ENCODE measurements at places on chromosomes 3 and 15.

- DNase-seq = no peak
Measured at GRCh38 chr15:72288796-72289596, 16.6 kb upstream of the PARP6 start.

DNA sequence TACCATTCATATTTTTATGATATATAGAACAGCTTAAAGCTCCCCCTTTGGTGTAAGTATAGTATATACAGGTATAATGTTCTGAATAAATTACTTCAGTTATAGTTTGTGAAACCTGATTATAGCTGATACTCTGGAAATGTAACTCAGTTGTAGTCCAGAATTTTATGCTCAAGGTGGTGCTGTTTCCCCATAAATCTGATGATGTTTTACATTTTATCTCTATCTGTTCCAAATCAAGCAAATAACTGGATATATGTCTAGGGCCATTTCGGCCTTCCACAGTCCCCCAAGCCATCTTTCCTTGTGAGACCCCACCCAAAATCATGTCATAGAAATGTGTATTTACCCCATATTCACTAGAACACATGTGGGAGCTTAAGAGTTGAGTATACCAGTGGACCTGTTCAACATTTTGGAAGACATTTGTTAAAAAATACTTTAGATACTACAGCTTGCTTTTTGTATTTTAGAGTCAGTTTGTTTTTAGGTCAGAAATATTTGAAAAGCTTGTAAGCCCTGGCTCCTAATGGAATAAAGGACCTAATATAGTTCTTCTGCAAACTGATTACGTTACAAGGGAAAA, 107.1 kb downstream of the ATG7 start:
- peak; percentile 35 for DNase-seq

GRCh38 chr15:68199340-68199739, 5.8 kb downstream of the CALML4 start:
- no peak for DNase-seq

DNA sequence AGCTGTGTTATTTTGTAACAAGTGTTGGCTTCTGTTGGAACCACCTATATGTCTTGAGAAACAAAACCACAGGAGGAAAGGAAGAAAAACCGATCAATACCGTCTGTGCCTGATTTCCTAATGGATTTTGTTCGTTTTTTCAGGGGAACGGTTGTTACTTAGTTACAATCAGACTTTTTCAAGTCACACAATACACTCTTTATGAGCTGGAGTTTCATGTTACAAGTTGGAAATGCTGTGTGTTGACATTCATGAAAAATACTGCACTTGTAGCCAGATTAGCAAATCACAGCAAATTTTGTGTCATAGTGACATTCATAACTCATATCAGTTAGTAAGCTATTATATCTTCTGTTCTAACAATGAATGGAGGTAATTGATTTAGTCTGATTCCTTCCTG, 78.9 kb downstream of the SLTM start:
- no peak for DNase-seq

- no peak for DNase-seq
Measured at GRCh38 chr15:80629355-80629754, 65.8 kb upstream of the ABHD17C start.

DNA sequence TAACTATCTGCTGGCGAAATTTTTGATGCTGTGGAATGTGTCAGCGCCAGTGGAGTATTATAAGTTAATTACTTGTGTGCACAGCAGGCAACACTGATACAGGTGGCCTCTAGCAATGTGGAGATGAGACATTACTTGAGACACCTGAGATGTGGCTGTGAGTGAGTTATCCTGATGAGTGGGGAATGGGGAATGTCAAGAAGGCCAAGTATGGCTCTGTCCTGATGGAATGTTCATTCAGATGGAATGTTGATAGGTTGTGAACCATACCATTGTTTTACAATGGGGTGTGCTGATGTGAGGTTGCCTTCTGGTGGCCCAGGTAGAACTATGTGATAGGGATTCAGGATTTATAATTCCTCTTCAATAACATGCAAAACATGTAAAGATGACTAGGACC, 404.8 kb downstream of the PTPRG start:
- DNase-seq = no peak

DNA sequence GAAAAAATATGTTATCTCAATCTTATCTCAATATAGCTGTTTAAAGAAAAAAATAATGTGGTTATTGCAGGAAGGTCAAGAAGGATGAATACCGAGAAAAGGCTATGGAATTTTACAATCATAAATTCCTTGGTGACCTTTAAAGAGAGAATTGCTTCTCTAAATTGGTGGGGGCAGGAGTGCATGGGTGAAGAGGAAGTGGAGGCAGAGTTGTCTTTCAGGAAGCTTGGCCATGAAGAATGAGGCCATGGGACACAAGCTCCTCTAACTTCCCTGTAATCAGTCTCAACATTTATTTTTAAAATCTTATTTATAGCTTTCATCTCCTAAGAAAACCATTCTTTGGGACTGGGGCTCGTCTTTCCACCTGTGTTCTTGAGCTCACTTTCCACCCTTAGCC, 22.4 kb upstream of the ALDH1A2 start:
- no peak for DNase-seq

GRCh38 chr3:125916376-125916978, 52.5 kb upstream of the ROPN1B start:
- peak; percentile 73 for DNase-seq

DNA sequence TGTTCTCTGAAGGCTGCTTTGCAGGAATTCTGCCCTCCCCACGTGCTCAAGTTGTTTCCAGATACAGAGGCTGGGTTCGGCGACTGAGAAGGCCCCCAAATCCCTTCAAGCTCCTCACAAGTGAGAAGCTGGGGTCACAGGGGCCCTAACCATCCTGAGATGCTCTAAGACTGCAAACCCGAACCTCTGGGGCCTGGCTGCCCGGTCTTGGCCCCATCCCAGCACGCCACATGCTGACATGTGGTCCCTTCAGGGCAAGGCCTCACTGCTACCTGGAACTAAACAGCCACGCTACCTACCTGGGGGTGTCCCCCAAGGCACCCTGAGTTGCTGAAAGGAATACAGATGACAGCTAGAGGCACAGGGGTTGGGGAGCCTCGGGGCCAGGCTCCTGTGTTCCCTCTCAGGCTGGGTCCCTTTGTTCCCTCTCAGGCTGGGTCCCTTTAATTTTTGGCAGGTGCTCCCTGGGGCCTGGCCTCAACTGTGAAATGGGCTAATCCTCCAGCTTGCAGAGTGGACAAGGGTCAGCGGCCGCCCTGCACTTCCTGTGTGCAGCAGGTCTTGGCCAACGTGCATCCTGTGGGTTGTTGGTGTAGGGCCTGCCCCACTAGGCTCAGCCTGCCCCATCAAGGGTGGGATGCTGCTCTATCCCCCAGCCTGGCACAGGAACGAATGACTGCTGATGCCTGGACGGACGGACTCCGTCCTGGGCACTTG, 32.5 kb downstream of the KLHL25 start:
- DNase-seq = no peak

GRCh38 chr3:147509448-147509847, 100.3 kb downstream of the ZIC1 start:
- no peak for DNase-seq

DNA sequence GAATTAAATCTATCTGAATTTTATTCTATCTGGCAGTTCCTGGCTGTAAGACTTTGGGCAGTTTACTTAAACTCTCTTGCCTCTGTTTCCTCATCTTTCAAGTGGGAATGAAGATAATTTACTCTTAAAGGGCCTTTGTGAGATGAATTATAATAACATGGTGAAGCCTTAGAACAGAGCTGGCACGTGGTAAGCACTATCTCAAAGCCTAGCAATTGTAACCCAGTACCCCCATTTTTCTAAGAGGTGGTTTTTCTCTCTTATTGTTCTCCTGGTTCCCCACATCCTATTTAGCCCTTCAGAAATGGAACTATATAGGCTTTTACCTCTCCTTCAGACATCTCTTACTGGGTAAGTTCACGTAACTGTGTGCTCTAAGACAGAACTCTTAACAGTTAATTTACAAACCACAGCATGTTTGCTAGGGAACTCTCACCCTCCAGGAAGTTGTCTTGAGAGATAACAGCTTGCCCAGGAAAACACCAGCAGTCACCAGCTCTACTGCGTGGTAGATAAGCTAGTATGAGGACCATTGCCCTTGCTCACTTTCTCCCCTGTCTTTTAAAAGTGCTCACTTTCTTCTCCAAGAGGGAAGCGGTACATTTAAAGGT, 12.3 kb upstream of the CRBN start:
- DNase-seq = no peak

GRCh38 chr3:14481018-14481645, 59.0 kb downstream of the GRIP2 start:
- no peak for DNase-seq

DNA sequence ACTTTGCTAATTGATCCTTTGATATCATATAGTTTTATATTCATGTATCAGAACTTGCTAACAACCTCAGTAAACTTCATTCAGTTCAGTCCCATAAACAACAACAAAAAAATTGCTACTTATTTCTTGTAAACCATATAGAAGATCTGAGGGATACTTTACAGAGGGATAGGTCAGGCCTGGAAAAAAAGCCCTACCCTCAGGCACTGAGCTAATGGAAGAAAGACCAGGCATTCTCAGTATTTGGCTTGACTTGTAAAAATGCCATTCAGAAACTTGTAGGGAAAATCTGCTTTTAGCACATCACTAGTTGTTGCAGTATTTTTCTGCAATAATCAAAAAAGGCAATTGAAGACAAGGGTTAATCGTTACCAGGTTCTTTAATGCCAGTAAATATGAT, 33.1 kb downstream of the ARMC8 start:
- DNase-seq = no peak

DNA sequence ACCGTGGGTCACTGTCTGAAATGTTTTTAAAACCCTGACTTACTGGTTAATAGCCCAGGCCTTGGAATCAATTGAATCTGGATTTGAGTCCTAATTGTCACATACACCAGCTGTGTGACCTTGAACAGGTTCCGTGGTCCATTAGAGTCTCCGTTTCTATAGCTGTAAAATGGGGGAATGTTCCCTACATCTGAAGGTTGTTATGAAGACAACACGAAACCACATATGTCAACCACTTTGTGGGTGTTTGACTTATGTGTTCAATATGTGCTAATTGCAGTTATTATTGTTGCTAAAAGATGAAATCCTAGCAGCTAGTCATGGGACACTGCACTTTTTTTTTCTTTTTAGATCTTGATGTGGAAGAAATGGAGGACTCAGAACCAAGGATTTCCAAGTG, 35.3 kb downstream of the ZBTB38 start:
- DNase-seq = no peak

- no peak for DNase-seq
Measured at GRCh38 chr3:176692199-176692965, 504.9 kb downstream of the TBL1XR1 start.

DNA sequence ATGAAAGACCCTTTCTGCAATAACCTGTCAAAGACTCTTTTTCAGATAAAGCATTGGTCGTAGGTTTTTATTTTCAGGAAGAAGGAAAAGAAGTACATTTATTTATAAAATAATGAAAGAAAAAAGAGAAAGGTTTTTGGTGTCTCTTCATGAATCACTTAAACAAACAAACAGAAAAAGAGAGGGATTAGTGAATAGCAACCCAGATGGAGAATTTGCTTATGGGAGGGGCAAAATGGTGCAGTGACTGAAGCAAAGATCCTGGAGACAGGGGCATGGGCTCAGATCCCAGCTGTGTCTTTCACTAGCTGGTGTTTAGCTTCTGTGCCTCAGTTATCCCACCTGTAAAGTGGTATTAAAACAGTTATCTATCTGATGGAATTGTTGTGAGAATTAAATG, 78.6 kb upstream of the PFN2 start:
- no peak for DNase-seq

Data from Panc1 (cell line).